Lower leg skin (tissue), 4 donors: ENCODE measurements at places on chromosomes 3 and 15.

DNA sequence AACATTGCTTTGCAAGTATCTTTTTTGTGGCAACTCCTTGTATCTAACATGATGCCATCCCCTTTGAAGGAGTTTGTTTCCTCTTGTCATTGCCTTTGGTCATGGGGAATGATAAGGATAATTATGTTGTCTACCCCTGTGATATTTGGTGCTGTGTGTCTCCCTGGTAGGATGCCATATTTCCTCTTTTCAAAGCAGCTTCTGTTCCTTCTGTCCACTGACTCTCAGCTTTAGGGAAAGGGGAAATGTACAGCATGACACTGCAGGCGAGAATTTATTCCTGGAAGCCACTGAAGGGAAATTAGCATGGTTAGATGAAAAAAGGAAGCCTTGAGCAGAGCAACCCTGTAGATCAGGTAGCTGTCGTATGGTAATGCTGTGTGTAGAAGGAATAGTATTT lies 576.7 kb downstream of the CADM2 start:
- no peak for DNase-seq

DNA sequence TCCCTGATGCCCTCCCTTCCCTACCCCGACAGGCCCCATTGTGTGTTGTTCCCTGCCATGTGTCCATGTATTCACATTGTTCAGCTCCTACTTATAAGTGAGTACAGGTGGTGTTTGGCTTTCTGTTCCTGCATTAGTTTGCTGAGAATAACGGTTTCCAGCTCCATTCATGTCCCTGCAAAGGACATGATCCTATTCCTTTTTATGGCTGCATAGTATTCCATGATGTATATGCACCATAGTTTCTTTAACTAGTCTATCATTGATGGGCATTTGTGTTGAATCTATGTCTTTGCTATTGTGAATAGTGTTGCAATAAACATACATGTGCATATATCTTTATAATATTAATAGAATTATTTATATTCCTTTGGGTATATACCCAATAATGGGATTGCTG lies 52.1 kb upstream of the TNFSF10 start:
- DNase-seq, result no peak

GRCh38 chr3:46442576-46443530 lies 21.9 kb downstream of the LTF start:
- DNase-seq, result peak; percentile 81

- no peak for DNase-seq
Observed at GRCh38 chr15:90435652-90436337, 47.8 kb downstream of the IQGAP1 start.

GRCh38 chr3:98921957-98922356 lies 20.5 kb upstream of the DCBLD2 start:
- DNase-seq, result no peak

GRCh38 chr3:187368251-187369088 lies at the start of gene RTP4:
RTP4 (plus strand) TSS chr3:187368385; CDS start chr3:187368442, 57 bp downstream.
- DNase-seq, result no peak

GRCh38 chr3:17639765-17640164 lies 102.7 kb downstream of the TBC1D5 start:
- no peak for DNase-seq

GRCh38 chr3:143595456-143596077 lies 252.7 kb downstream of the SLC9A9 start:
- DNase-seq, result no peak

DNA sequence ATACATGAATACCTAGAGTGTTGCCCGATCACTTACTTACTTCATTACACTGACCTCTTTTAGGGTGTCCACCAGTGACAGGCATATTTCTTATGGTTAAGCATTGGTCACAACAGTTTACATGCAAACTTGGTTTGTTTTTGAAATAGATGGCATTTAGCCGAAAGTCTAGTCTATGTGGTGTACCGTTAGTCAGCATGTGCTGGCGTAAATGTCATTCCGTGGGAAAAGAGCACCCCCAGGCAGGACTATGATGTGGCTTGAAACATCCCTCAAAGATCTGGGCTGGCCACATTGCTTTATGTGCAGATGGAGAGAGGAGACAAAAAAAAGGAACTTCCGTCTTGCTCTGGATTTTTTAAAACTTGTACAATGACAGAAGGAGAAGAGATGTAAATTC lies 357.0 kb upstream of the ICE2 start:
- DNase-seq, result no peak

DNA sequence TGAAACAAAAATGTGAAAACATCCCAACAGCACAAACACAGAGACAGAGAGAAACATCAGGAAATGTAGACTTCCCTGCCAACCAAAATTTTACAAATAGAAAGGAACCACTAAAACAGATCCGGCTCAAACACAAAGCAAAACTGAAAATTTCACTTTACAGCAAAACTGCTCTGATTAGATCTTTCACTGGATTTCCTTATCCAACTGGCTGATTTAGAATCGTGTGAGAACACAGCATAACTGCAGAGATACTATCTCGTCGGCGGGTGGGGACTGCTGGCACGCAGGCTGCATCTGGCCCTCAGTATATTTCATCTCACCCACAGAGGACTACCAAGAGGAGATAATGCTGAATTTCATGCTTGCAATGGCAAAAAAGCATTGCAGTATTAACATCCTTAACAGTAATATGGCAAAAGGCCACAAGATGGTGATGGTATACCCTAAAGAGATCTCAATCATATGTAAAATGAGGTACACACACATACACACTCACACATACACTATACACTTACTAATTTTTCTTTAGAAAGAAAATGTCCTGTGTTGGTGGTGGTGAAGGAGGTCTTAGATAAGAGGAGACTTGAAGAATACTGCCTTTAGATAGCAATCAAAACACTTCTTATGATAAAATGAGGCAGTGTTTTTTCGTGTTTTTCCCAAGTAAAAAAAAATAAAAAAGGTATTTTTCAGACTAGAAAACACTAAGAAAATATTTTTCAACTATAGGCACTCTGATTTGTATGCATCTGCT lies 10.6 kb upstream of the LEO1 start:
- DNase-seq, result no peak

- no peak for DNase-seq
Observed at GRCh38 chr15:90213122-90213817, 12.1 kb downstream of the SEMA4B start.

- no peak for DNase-seq
Observed at GRCh38 chr3:11734-12133, 184.8 kb upstream of the CHL1 start.

DNA sequence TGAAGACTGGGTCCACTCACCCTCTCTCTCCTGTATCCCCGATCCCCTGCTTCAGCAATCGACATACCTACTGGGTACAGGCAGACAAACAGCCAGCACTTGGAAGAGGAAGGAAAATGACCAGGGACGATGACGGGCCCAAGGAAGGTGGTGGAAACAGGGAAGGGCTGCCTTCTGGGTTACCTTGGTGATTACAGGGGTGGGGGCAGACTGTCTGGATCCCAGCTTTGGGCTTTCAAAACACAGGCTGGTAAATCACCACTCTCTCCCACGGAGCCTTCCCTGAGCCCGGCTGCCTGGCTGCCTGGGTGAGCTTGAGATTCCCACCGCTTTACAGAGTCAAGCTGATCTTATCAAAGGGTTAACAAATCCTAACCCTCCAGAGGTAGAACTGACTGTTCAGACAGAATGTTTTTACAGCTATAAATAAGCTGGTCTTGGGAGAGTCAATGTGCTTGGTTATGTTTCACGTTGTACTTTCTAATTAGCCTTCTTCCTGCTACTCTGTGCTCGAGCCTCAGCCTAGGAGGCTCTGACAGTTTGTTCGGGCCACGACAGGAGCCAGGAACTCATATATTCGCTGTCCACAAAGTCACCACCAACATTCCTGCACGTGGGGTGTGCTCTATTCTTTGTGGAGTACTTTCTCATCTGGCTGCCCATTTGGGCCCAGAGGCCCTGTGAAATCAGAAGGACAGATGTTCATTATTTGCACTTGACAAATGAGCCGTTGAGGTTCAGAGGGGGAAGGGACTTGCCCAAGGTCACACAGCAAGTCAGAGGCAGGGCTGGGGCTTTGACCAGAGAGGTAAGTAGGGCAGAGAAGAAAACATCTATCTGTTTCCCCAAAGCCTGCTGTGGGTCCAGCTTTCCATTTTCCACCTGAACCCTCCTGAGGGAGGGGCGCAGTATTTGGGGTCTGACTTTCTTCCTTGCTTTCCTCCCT lies 63.5 kb downstream of the FEM1B start:
- no peak for DNase-seq

- DNase-seq, result no peak
Observed at GRCh38 chr15:35741881-35742280, 195.9 kb upstream of the DPH6 start.

- DNase-seq, result no peak
Observed at GRCh38 chr3:70947579-70947978, 635.1 kb upstream of the MDFIC2 start.

GRCh38 chr3:117355566-117355965 lies 646.0 kb downstream of the TUSC7 start:
- DNase-seq, result no peak

DNA sequence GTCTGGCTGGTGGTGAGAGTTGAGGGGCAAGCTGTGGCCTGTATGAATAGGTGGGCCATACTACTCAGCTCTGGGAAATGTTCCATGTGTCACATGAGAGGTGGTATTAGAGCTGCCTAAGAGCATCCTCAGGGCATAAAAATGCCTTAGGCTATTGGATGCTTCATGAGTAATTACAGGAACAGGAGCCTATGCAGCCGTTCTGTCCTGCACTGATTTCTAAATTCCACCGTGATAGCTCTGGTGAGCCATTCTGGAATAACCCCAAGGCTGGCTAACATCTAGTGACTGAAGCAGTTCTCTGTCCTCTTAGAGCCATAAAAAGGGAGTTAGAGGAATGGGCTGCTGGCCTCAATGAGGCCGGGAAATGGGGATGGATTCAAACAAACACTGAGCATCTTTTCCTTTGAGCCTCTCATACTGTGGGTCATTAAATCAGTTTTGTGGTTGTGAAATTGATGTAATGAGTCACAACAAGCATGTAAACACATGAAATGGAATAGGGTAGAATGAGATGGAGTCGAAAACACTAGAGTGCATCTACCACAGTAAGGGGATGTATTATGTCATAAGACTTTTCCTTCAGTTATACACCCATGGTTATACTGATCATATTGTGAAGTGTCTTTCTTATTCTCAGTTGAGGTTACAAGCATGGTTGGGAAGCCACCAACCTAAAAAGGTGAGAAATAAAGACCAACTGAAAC lies 41.0 kb downstream of the DGKG start:
- DNase-seq, result no peak

DNA sequence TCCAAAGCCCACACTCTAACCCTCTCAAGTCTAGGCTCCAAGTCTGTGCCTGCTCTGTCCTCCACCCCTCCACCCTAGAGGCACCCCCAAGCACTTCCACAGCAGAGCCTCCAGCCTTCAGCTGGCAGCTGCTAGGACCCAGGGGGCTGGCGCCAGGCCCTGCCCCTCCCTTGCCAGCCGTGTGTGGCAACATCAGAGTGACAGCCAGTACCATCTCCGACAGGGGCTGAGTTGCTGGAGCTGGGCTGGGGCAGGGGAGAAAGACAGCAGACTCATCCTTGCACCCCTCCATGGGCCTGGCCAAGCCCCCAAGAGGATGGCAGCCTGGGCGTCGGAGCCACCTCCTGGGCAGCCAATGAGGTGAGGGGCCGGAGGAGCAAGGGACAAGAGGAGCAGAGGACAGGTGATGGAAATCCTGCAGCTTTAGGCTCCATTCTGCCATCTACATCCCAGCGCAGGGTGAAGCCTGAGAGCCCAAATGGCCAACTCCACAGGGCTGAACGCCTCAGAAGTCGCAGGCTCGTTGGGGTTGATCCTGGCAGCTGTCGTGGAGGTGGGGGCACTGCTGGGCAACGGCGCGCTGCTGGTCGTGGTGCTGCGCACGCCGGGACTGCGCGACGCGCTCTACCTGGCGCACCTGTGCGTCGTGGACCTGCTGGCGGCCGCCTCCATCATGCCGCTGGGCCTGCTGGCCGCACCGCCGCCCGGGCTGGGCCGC lies at the start of gene GPR62:
Gene GPR62 (plus strand): TSS at position 207 of the 718 bp plus-strand sequence. CDS start 272 bp downstream, at position 479.
- peak; percentile 85 for DNase-seq

DNA sequence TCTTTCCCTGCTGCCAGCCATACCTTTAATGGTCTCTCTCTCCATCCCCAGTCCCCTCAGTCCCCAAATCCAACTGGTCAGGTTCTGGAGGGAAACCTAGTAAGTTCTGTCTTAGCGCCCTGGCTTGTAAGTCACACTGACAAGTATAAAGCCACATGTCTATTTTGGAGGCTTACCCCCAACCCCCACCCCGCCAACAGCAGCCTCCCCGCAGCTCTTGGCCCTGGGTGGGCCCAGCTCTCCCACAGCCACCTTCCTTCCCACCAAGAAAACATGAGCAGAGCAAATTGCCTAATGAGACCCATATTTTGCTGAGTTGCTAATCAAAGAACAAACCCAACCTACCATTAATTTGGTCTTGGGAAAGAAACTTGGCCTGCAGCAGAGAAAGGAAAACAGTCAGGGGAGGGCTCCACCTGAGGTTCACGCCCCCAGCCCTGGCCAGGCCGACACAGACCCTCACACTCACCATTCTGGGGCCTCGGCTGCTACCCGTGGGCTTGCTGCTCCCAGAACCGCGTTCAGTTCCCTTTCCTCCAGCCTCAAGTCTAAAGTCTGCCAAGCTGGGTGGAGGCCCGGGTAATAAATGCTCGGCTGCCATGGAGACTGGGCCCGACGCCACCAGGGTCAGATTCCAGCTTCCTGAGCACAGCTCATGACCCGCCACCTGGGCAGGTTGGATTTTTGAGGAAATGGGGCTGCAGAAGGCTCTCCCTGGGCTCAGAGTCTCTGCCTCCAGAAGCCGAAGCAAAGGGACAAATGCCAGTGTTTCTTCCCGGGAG lies at the start of gene CALML4:
Gene CALML4 (minus strand): TSS at position 557 of the 782 bp plus-strand sequence. CDS start 85 bp downstream, at position 472.
- DNase-seq, result peak; percentile 64

DNA sequence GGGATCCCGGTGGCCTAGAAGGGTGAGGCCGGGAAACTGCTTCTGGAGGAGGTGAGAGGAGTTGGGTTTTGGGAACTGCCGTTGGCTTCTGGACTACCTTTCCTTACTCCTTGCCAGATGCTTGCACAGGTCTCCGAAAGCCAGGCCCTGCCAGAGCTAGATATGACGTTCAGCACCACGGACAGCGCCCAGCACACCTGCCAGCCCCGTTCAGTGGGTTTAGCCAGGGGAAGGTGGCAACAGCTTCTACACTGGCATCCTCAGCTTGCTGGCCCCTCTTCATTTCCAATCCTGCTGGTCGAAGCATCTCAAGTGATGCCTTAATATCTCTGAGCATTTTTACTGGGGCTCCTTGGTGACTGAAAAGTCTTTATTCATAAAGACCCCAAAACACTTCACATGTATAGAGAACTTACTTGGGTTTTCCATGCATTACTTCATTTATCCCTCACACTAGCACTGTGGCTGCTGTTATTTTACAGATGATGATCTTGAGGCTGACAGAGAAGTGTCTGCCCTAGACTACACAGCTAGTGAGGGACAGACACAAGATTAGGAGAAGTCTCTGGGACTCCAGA lies 21.9 kb downstream of the HCN4 start:
- no peak for DNase-seq
